ENCODE measurements at places on chromosomes 2 and 18.

DNA sequence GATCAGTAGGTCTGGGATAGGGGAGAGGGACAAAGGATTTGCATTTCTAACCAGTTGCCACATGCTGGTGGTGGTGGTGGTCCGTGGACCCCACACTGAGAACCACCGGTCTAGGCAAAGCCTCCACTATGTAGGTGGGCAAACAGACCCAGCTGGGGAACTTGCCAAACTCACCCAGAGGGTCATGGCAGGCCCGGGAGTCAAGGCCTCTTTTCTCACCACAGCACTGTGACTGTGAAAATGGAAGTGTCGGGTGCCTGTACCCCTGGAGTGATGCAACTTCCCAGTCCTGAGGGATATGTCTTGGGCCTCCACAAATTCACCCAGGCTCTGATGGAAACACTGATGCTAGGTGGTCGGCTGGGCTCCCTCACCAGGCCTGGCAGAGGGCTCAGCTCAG lies 101.2 kb upstream of the SMAD2 start:
- no peak for DNase-seq

GRCh38 chr18:191725-192124 lies 33.4 kb downstream of the USP14 start:
- DNase-seq: no peak

GRCh38 chr2:54755641-54756326 lies 32.3 kb downstream of the EML6 start:
- DNase-seq: no peak

DNA sequence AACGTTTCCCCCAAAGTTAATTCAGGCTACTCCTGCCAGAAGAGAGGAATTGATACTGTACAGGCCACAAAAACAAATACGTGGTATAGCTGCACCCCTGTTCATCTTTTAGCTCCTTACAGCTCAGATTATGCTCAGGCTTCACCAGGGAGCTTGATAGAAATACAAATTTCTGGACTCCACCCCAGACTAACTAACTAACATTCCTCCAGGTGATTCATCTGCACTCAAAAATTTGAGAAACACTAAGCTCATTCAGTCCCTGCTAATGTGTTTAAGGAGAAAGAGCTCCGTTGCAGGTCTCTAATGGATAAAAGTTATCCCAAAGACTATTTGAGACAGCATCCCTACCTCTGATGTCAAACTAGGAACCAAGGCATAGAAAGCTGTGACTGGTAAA lies 36.8 kb upstream of the UNC80 start:
- no peak for DNase-seq

GRCh38 chr2:226888378-226888965 lies 52.6 kb downstream of the RHBDD1 start:
- DNase-seq: no peak

DNA sequence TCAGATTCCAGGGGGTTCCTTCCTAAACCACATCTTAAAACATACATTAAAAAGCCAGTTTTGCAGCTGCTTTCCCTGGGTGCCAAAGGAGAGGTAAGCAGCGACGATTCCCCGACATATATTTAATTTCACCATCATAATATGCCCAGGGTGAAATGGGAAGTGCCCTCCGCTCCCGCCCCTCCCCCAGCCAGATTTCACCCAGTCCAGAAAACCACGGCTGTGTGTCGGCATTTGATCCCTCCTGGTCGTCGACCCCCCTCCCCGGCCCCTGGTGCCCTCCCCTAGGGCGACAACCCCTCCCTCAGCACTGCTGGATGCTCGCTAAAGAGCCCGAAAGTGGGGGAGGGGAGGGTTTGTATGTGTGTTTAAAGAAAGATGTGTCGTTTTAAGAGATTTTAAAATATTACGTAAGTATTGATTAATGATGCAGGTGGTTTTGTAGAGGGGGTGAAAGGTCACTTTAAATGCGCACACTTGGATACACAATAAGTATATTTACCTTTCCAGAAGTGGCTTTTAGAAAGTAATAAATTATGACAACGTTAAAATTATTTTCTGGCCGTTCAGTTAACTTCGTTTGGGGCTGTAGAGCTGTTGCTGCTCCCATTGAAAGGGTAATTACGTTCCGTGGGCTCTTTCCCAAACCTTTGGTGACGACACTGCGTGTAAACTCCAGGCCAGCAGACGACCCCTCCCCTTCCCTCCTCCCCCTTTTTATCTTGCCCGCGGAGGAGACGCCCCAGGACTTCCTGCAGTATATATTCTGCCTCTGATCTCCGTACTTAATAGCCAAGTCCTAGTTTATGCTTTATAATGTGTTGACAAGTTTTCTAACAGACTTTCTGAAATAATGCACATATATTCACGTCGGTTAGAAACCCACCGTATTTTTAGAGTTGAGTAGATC lies 3.4 kb upstream of the BCL11A start:
- DNase-seq: no peak

GRCh38 chr2:96655526-96655925 lies 13.0 kb downstream of the FER1L5 start:
- DNase-seq: no peak

GRCh38 chr18:3947383-3947782 lies 497.4 kb downstream of the TGIF1 start:
- DNase-seq: no peak

GRCh38 chr2:147365622-147366021 lies 479.2 kb upstream of the ACVR2A start:
- no peak for DNase-seq

- DNase-seq: no peak
These were observed 556.1 kb downstream of the CMPK2 start for GRCh38 chr2:6309415-6310255.

GRCh38 chr18:45108754-45109153 lies 428.1 kb downstream of the SETBP1 start:
- DNase-seq: no peak

DNA sequence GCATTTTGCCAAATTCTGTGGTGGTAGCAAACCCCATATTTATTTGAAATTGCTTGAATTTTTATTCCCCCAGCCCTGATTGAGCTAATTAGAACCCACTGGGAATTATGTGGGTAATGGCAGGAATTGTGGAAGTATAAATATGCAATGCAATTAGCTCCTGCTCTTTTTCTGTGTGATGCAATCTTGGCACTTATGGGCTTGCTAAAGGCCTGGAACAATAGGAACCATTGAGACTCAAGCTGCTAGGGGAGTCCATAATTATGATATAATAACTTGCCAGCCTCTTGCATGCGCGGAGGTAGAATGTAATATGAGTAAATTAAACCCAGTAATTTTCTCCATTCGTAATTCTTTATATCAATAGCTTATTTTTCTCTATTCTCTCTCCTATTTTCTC lies 267.6 kb upstream of the THSD7B start:
- no peak for DNase-seq

DNA sequence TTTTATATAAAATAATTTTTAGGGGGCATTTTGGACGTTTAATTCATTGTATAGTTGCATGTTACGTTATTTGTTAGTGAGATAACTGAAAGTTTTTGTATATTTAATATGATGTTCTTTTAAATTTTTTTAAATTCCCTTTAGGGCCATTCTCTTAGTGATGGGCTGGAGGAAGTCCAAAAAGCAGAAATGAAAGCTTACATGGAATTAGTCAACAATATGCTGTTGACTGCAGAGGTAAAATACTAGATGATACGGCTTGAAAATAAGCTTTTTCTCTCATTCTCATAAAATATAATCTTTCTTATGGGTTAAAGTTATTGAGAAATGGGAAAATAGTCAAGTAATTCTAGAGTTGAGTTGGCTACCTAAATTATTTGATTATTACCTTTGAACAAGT lies 58.9 kb downstream of the MTX2 start:
- no peak for DNase-seq

- no peak for DNase-seq
These were observed 50.3 kb downstream of the SH2D6 start for GRCh38 chr2:85468704-85469349.

- no peak for DNase-seq
These were observed 44.8 kb upstream of the ARHGAP25 start for GRCh38 chr2:68689553-68690537.

GRCh38 chr2:64888591-64889309 lies 100.4 kb upstream of the SLC1A4 start:
- DNase-seq: no peak

- DNase-seq: no peak
These were observed 370.2 kb upstream of the SLC14A2 start for GRCh38 chr18:45245091-45245511.

DNA sequence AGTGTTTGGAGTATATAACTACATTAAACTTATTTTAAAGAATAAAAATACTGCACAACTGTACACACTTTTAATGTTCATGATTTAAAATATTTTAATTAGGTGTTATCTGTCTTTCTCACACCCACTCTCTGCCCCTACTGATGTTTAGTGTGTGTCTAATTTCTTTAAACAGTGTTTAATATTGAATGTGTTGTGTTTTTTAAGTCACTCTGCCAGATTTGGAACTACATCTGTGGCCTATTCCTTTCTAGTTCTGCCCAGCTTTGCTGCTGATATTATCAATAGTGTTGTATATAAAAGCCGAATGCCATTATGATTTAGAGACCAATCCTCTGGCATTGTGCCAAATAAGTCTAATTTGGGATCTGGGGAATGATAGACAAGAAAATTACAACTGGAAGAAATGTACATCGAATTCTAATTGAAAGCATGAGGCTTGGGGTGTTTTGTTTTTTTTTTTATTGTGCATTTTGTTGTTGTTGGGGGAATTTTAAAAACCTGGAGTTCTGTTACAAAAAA lies 398.0 kb downstream of the CPS1 start:
- no peak for DNase-seq

DNA sequence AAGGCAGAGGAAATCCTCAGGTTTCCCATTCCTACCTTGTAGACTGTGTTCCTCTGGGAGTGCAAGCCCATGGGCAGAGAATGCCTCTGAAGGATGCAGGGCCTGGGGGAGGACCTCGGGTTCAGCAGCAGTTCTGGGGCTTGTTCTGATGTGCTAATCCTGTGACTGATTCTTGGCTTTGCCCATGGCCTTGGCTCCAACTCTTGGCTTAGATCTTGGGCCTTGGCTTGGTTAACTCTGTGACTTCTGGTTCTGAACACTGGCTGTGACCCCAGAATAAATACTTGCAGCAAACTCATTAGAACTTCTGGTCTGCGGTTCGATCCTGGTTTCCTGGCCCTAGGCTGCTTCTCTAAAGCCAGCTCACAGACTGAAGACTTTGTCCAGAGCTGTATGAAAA lies 366.9 kb upstream of the ZEB2 start:
- no peak for DNase-seq

DNA sequence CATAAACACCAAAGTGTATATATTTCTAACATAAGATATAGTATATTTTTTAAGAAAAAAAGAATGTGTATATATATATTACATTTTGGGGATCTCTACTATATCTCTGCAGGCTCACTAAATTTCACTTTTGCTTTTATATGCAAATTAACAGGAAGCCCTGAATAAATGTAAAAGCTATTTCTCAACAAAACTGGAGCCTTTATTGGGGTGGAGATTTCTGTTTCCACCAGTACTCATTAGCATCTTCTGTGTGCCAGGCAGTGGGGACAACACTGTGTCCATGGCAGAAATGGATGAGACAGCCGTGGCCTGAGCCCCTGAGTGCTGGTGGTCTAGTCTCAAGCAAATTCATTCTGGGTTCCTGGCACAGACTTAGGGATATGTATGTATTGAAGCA lies 41.3 kb downstream of the C18orf63 start:
- DNase-seq: no peak

- DNase-seq: no peak
These were observed 10.7 kb upstream of the RNU4ATAC start for GRCh38 chr2:121519732-121520640.

- no peak for DNase-seq
These were observed 76.0 kb downstream of the CEP192 start for GRCh38 chr18:13067124-13067523.

DNA sequence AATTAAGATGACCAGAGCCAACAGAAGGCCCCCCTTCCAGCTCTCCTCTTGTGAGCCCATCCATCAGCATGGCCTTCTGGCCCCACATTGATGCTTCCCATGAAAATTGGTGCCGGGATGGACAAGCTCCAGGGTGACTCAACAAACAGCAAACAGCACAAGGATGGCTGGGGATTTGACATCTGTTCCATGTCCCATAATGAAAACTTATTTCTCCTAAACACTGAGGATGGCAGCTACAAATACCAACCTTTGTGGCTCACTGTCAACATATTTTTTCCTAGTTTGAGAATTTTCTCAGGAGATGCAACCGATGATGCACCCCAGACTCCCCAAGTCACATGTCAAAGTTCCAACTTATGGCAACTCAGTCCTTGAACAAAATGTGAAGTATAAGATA lies 169.6 kb upstream of the SIX2 start:
- no peak for DNase-seq

- no peak for DNase-seq
These were observed 28.1 kb downstream of the CTDP1 start for GRCh38 chr18:79707671-79708070.

- no peak for DNase-seq
These were observed 51.8 kb upstream of the CYRIA start for GRCh38 chr2:16717477-16717876.

DNA sequence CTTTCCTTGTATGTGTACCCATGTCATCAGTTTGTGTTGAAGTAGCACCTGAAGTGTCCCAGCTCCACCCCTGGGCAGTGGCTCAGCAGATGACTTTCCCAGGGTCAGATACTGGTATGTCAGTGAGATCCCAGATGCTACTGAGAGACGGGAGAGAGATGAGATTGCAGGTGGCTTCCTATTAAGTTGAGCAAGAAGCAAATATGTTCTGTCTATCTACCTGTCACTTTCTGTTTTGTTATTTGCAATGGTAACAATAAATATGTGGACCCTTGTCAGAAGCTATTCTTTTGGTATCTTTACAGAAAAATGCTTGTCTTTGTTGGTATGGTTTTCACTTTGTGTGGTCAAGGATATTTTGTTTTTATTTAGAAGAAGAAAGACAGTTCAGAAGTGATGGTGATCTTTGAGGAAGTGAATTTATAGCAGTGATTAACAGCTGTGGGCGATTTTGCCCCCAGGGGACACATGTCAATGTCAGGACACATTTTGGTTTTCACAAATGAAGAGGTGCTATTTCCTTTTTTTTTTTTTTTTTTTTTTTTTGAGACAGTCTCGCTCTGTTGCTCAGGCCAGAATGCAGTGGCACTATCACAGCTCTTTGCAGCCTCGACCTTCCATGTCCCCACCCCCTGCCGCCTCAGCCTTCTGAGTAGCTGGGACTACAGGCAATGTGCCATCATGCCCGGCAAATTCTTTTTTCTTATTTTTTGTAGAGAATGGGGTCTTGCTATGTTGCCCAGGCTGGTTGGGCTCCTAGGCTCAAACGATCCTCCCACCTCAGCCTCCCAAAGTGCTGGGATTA lies 21.4 kb downstream of the MGAT5 start:
- no peak for DNase-seq

DNA sequence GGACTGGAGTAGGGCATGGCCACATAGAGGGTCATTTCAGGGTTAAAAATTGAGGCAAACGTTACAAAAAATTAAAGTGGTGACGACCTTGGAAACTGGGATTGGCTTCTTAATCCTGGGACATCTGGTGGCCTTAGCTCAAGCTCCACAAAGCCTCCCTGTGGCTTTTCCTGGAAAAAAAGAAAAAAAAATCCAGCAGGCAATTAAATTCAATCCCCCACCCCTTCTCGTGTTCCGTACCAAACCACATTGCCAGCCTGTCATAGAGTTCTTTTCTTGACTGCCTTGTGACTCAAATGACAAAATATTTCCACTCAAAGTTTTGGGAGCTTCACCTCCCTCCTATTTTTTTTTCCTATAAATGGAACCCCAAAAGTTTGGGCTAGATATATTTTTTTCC lies 195.6 kb downstream of the HRH4 start:
- no peak for DNase-seq

GRCh38 chr2:55164534-55165480 lies 67.3 kb downstream of the CLHC1 start:
- DNase-seq: no peak

- DNase-seq: no peak
These were observed 17.5 kb downstream of the SMAD2 start for GRCh38 chr18:47912794-47913585.

- no peak for DNase-seq
These were observed 275.0 kb upstream of the NXPH2 start for GRCh38 chr2:139055202-139055601.

Measured in activated CD4-positive, alpha-beta T cell treated with anti-CD3 and anti-CD28 coated beads, Interleukin-2, amount 50 U/mL, for 4 hours (primary cell).